ENCODE measurements at places on chromosomes 16 and 17.

- no peak for DNase-seq
Measured at GRCh38 chr17:77677211-77677610, 281.3 kb upstream of the TNRC6C start.

GRCh38 chr16:85657267-85657650 is 31.5 kb downstream of the GINS2 start:
- no peak for DNase-seq

DNA sequence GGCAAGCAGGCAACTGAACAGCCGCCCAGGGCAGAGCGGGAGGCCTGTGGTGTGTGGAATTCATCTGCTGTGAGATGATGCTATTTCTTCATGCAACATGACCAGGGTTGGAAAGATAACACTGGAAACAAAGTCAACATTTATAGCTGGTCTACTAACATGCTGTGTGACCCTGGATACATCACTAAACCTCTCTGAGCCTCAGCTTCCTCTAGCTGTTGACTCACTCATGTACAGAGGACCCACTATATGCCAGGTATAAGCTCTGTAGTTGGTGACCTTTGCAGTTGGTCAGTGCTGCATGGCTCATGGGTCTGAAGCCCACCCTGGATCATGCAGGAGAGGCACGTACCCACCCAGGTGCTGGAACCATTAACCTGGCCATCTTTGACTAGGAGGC is 180.9 kb downstream of the ZNF423 start:
- DNase-seq = no peak

DNA sequence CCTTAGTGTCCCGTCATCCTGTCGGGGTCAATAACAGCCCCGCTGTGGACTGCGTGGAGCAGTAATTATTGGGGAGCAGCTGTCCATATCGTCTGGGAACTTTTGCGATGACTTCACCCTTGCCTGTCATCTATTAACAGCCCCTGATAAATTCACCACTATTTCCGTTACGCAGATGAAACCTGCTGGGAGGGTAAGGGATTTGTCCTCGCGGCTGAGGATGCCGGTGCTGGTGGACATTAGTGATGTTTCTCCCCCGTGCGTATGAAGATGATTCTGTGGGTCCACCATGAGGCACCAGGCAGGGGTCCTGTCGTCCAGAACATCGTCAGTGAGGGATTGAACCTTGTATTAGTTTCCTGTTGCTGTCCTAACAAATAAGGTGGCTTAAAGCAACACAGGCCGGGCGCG is 1.0 kb downstream of the FLYWCH2 start:
- DNase-seq = no peak

- no peak for DNase-seq
Measured at GRCh38 chr16:57238682-57239081, 6.4 kb upstream of the ARL2BP start.

DNA sequence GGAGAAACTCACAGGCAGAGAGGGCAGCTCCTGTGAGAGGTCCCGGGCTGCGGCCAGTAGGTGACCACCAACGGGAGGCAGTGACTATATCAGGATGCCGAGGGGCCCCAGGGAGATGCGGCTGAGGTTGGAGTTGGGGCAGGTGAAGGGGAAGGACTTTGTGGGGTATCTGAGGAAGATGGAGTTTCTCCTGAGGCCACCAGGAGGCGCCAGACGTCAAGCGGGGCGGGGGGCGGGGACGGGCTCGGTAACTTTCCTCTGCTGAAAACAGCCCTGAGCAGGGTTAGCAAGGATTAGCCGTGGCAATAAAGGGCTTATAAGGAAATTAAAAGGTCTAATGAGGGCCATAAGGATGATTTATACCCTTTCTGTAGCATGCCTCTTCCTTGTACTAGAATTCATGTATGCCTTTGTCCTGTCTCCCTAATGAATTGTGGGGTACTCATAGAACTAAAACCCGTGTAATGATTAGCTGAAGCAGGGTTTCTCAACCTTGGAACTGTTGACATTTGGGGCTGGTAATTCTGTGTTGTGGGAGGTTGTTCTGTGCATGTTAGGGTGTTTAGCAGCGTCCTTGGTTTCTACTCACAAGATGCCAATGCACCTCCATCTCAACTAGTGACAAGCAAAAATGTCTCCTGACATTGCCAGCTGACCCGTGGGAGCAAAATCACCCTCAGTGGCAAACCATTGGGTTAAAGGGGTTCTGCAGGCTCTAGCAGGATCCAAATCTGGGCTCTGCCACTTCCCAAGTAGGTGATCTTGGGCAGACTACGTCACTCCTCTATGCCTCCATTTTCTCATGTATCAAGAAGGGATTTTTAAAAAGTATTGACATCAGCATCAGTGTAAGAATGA is 74.8 kb upstream of the GRIN2A start:
- DNase-seq = no peak

- no peak for DNase-seq
Measured at GRCh38 chr16:64580558-64580957, 541.3 kb downstream of the CDH11 start.

GRCh38 chr16:8588682-8589056 is 1.6 kb downstream of the TMEM114 start:
- DNase-seq = no peak

DNA sequence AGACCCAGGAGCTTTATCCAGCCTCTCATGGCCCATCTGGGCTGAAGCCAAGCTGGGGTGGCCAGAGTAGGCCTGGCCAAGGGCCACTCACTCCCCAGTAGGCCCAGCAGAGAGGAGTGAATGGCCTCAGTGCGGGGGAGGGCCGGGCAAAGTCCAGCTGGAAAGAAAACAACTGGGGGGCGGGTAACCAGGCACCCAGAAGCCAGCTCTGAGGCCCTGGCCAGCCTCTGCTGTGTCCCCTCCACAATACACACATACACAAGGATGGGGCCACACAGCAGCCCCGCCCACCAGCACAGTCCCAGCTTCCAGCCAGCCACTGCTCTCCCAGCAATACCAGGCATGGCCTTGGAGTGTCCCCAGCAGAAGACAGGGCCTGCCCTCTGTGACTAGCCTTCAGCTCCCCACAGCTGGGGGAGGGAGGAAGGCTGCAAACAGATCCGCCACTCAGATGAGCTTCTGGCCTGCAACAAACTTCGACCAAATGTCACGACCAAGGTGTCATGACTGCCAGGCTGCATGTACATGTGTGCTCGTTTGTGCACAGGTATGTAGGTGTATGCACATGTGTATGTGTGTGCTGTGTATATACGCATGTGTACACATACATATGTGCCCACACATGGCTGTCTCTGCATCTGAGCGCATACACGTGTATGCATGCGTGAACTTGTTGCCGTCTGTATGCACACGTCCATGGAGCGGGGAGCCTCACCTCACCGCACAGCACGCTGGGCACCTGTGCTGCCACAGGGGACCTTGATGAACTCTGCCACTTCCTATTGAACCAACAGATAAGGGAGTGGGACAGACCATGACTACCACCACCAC is 5.0 kb downstream of the CARHSP1 start:
- DNase-seq = no peak

GRCh38 chr17:19365833-19366636 is 3.5 kb upstream of the B9D1 start:
- DNase-seq = no peak

Data from cerebellar nuclear complex (tissue), 1 donor.